ENCODE measurements at places on chromosomes 4 and X.

DNA sequence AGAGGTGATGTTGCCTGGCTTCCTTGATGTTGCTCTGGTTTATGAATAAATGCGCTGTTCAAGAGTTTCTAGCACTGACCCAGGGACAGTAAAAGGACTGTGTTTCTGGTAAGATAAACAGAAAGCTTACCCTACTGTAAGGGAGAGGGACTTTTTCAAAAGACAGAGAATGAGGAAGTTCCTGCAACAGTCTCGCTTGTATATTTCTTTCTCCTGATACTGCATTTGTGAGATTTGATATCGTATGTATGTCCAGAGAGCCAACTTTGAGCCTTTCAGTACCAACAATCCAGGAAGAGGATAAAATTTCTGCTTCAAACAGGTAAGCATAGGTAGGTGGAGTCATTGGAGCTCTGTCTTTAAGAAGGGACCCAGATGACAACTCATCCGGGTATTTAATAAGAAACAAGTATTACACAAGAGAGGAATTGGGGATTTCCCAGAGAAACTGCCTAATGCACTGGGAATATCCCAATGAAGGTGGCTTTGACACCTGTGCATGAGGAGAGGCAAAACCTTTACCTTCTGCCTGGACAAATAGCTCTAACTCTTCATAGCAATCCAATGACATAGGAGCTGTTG is 773 bp downstream of the DAPP1 start:
- no peak for DNase-seq

GRCh38 chr4:7487502-7487901 is 52.8 kb upstream of the PSAPL1 start:
- no peak for DNase-seq

DNA sequence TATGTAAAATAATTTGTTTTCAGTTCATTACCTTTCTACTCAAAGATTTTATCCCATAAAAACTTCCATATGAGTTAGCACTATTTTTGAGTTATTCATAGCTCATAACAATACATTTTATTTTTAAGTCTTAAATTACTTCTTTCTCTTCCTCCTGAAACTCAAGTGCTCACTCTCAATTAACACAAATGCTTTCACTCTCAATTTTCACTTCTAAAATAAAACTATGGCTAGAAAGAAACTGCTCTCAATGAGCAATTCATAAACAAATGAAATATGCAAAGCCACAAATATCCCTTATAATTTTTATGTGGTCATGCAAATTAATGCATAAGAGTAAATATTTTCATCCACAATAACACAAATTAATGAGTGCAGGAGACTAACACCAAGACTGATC is 38.8 kb downstream of the MAML3 start:
- DNase-seq: no peak

DNA sequence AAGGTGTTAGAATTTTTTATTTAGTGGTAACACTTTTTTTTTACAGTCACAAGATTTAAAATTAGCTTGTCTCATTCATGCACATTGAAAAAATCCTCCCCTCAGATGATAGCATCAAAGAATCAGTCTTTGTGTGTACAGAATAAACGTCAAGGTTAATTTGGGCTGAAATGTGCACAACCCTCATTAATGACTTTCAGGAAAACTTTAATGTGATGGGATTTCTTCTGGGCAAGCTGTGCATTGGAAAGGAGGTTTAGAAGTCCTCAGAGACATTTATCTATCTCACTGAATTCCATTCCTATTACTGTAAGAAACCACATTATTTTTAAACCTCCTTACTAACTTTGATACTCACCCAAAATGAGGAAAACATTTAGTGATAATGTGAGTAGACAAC is 88.2 kb upstream of the TECRL start:
- DNase-seq: no peak

GRCh38 chrX:22032084-22032483 is at the start of gene PHEX:
PHEX (plus strand) TSS chrX:22032325; CDS start chrX:22033006, 681 bp downstream.
- DNase-seq: no peak
